ENCODE measurements at places on chromosomes 11 and 22. TPM values are rescaled to one million over a fixed set of nuclear protein-coding genes. Genes with fewer than 3 reads are reported as not detected.

PIWIL4 gene
- 8.7 TPM for total RNA-seq

- no peak for DNase-seq
Measured at GRCh38 chr22:45319324-45319685, 9.6 kb downstream of the FAM118A start.

- DNase-seq, result no peak
Measured at GRCh38 chr22:38782402-38783094, 11.4 kb downstream of the DNAL4 start.

DNA sequence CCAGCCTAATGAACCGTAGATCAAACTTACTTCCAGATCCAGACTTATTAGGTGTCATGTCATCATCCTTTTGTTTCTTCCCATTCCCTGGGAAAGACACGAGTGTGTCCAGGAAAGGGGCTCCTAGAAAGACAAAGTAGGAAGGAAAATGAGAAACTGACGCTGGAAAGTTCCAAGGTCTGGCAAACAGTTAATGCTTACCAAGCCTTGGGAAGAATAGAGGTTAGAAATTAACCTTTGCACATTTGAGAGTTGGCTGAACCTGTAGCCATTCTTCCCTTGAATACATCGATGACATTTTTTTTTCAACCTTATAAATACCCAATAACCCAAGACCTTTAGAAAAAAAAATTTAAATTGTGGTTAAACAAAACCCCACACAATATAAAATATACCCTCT is 77.3 kb downstream of the TRAF6 start:
- no peak for DNase-seq

SSRP1 gene
- total RNA-seq, result 210 TPM

- DNase-seq, result no peak
Measured at GRCh38 chr11:106875013-106875412, 143.3 kb downstream of the GUCY1A2 start.

SPON1 gene
- total RNA-seq, result not detected

RHOD gene
- total RNA-seq, result 62.8 TPM

DNA sequence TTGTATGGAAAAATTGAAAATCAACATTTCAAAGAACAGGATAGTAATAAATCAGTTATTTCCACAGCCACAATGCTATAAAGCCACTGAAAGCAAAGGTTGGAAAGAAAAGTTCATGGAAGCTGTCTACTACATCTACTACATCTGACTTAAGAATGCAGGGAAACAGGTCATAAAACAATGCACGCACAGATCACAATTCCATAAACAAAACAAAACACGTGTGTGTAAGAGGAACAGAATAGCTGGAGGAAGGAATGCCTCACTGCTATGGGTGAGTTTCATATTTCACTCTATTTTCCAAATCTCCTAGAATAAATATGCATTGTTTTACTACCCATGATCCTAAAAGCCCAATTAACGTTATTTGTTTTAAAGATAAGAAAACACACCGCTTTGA is 66.3 kb downstream of the NCAPD3 start:
- no peak for DNase-seq

PDGFB gene
- total RNA-seq, result 12.4 TPM

- no peak for DNase-seq
Measured at GRCh38 chr22:26245001-26245400, 75.7 kb downstream of the SEZ6L start.

NCF4 gene
- not detected for total RNA-seq

DNA sequence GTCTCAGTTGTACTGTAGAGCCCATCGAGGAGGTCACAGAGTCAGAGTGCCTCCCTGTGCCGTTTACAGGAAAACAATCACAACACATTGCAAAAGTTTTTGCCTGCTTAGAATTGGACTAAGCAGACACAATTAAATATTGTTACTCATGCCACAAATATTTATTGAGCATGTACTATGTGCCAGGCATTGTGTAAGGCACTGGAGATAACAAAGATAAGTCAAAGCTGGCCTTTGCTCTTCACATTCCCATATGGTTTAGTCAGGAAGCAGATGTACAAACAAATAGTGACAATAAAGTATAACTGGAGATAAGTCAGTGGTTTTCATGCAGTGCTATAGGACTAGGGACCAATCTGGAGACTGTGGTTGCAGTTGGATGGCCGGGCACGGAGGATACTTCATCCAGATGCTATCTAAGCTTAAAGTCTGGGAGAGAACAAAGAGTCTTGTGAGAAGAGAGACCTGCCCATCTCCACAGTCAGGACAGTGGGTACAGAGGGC is 550.7 kb downstream of the INSC start:
- DNase-seq, result peak; percentile 53

- no peak for DNase-seq
Measured at GRCh38 chr11:2550606-2550970, 105.8 kb downstream of the KCNQ1 start.

- DNase-seq, result no peak
Measured at GRCh38 chr11:69361048-69361447, 67.1 kb downstream of the MYEOV start.

MISFA gene
- total RNA-seq, result 1.0 TPM

DNA sequence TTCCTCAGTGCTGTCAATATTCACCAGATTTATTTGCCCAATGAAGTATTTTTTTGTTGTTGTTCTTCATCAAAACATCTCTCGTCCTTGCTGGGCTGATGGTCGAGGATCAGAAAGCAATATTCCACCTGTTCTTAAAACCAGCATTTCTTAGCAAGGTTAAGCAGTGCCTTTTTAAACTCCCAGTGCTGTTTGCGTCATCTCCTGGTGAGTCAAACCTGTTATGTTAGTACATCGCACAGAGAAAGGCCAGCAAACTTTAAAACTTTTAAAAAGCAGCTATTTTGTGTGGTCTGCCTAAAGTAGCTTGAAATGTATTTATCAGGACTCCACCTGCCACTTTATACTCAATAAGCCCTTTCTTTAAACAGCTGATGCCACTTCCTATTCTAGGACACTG is 802.0 kb downstream of the KCNA4 start:
- no peak for DNase-seq

CARD18 gene
- not detected for total RNA-seq

SLC22A25 gene
- total RNA-seq, result not detected

DNA sequence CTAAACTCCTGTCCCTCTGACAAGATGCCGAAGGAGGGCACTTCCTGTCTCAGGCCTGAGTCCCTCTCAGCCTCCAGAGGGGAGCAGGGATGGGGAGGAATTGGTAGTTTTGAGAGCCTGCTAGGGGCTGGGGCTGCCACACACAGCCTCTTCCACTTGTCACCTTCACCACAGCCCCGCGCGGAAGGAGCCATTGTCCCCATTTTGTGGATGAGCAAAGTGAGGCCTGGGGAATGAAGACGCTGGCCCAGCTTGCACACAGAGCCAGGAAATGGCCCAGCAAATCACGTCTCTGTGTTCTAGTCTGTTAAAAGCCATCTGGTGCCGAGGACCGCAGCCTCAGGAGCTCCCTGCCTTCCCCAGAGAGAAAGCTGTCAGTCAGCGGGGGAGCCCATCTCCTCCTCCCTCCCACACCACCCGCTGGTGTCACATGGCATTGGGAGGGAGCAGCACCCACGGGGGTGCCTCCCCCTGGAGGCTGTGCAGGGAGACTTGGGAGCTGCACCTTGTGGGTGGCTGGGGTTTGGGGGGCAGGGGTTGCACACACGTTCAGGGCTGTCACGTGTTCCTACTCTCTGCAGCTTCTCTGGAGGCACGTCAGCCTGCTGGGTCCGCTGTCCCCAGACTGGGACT is 34.6 kb downstream of the RASD2 start:
- DNase-seq, result no peak

TTC12 gene
- total RNA-seq, result 12.7 TPM

GRCh38 chr22:46545086-46545792 is 7.8 kb upstream of the CELSR1 start:
- no peak for DNase-seq

FOLR3 gene
- total RNA-seq, result not detected

GRCh38 chr11:57562596-57562995 is 4.9 kb downstream of the UBE2L6 start:
- peak; percentile 28 for DNase-seq

NCAM1 gene
- not detected for total RNA-seq

- DNase-seq, result no peak
Measured at GRCh38 chr11:80327956-80328614, 887.3 kb upstream of the TENM4 start.

DNA sequence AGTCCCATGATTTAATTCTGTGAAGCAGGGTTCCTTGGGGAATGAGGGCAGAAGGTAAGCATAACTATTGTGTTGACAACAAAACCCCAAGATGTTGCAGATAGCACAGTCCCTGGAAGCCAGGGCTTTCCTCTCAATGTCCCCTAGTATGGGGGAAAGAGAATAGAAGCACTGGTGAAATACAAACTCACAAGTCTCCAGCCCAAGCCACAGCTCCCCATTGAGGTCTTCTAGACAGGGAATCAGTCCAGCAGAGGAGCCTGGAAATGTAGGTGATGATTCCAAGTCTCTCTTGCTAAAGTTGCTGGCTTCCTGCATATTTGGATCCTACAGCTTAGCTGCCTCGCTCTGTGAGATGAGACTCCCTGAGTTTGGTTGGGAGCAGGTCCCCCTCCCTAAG is 31.7 kb upstream of the DRD2 start:
- no peak for DNase-seq

DNA sequence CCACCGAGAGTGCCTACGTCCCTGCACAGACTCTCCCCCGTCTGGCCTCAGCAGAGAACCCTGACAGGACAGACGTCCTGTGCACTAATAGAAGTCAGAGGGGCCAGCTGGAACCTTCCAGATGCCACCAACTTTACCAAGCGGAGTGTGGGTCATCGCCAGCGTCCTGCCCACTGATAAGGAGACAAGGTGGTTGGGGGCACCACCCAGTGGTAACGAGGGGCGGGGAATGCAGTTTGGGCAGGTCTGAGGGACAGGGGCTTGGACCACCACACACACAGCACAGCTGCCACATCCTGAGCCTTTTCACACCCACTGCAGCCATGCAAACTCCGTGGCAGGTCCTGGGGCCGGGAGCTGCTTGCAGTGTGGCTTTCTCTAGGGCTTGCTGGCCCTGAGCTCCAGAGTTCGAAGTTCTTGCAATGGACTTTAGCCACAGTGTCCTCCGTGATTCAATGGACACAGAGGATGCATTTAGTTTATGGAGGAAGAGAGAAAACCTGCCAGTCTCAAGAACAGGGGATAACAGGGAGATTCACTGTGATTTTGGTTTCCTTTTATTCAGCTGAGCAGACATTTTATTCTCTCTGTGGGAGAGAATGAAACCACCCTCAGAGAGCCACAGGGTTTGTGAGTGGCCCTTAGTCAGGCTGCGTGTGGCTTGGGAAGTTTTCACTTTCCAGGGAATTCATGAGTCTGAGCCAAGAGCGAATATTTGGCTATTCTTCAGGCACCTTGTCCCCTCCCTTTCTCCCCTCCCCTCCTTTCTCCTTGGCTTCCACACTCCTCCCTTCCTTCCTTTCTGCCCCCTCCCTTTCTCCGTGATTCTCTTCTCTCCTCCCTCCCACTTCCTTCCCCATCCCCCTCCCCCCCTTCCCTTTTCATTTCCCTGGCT is 13.1 kb downstream of the MRGPRG start:
- no peak for DNase-seq

- DNase-seq, result no peak
Measured at GRCh38 chr22:37266581-37267134, 15.7 kb upstream of the CYTH4 start.

GRCh38 chr11:34650528-34650927 is 29.6 kb downstream of the EHF start:
- DNase-seq, result no peak

DNA sequence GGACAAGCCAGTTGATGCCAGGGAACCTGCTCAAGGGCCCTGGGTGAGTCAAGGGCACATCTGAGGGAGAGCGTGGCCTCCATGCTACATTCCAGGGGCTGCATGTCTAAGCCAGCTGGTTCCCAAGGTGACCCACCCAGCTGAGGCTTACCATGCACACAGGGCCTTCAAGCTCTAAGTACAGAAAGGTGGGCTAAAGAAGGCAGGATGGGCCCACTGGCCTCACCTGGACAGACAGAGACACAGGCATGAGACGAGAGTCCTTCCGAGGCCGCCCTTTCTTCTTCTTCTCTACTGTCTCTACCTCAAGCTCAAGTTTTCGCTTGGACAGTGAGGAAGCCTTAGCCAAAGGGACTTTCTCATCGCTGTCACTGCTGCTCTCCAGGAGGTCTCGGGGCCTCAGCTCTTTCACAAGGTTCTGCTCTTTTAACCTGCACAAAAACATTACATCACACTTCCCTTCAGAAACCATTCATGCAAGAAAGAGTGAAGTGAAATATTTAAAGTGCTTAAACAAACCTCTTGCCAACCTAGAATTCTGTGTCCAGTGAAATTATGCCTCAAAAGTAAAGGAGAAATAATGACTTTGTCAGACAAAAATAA is 69.9 kb downstream of the HIRA start:
- no peak for DNase-seq

SEC14L6 gene
- total RNA-seq, result not detected

DNA sequence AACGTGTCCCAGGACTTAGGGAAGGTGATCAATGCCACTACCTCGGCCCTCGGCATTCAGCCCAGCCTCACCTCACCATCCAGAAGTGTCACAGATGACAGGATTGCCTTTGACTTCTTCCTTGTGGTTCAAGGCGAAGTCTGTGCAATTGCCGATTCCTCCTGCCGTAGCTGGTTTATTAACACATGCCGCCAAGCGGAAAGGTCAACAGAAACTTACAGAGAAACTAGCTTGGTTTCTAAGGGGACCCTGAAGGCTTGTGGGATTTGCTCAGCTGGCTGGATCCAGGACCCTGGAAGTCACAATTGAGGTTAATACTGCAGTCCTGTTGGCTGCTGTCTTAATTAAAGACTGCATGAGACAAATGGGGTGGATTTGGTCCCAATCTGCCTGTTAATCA is 65.6 kb downstream of the SHANK2 start:
- DNase-seq, result no peak

GRCh38 chr11:125933030-125933813 is 12.6 kb upstream of the VSIG10L2 start:
- no peak for DNase-seq

GRCh38 chr11:26268980-26269660 is 62.8 kb upstream of the ANO3 start:
- DNase-seq, result no peak

HPX gene
- total RNA-seq, result 0.25 TPM

- DNase-seq, result no peak
Measured at GRCh38 chr11:95035316-95035715, 10.3 kb downstream of the KDM4E start.

ADM2 gene
- total RNA-seq, result 4.2 TPM

DNA sequence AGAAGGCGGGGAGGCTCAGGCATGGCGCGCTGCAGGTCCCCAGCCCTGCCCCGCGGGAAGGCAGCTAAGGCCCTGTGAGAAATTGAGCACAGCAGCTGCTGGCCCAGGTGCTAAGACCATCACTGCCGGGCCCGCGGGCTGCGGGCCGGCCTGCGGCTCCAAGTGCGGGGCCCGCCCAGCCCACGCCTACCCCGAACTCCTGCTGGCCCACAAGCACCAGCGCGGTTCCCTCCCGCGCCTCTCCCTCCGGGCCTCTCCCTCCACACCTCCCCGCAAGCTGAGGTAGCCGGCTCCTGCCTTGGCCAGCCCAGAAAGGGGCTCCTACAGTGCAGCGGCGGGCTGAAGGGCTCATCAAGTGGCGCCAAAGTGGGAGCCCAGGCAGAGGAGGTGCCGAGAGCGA is 4.6 kb upstream of the RDX start:
- no peak for DNase-seq

SCN2B gene
- not detected for total RNA-seq

- DNase-seq, result no peak
Measured at GRCh38 chr22:46801826-46802607, 39.6 kb downstream of the TBC1D22A start.

GRCh38 chr11:17376493-17376892 is 12.0 kb downstream of the KCNJ11 start:
- DNase-seq, result no peak
